ENCODE measurements at places on chromosomes 11 and 22.

DNA sequence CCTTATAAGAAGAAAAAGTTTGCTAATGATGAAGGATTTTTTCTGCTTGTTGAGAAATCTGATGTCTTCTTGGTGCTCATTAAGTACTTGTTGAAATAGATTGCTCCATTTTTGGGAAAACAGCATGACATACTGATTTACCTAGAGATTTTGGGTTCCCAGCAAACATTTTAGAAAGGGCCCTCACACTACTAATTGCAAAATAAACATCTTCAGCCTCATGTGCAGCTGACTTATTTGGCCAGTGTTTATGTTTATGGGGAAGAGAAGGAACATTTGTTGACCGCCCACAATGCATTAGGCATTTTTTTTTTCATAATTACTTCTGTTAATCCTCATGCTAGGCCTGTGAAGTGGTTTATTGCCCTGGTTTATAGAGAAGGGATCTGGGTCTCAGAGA, 40.1 kb downstream of the LDLRAD3 start:
- no peak for DNase-seq

GRCh38 chr11:2379466-2380174, 2.5 kb downstream of the CD81 start:
- DNase-seq, result no peak

DNA sequence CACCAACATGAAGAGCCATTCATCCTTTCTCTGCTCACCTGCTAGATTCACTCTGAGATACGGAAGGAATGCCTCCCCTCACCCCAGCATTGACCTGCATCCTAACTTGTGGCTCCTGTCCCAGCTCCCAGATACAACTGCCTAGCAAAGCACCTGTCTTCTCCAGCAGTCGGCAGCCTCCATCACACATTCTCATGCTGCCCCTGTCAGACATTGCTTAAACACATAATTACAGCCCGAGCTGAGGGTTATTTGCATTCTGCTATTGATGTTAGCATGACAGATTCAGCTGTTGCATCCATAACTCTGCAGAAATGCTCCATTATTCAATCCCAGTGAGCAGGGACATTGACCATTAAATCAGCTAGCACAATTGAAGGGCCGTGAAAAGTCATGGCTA, 184.4 kb upstream of the NARS2 start:
- no peak for DNase-seq

DNA sequence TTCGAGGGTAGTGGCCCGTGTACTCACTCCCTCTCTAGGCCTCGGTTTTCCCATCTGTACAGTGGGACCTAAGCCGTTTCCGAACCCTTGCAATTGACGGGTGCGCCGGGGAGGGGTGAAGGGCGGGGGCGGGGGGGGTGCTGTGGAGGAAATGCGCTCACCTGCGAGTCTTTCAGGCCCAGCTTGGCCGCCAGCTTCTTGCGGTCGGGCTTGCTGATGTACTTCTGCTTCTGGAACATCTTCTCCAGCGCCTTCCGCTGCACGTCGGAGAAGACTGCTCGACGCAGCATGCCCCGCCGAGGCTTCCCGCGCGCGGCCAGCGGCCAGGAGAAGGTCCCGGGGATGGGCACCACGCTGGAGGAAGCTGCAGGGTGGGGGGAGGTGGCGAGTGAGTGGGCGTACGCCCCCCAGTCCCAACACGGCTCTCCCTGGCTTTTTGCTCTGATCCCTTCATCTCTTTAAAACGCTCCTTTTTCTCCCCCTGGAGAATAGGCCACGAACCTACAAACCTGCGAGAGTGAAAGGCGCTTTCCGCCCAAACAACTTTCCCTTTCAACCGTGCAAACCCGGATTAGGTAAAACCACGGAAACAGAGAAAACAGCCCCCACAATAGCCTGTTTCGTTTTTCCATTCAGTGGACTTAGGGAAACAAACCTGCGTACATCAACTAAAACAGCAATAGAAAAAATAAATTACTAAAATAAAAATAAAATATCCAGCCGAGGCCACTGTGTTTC, 3.2 kb downstream of the DBX1 start:
- DNase-seq, result peak; percentile 26

- DNase-seq, result no peak
Observed at GRCh38 chr11:23780231-23780630, 716.6 kb upstream of the LUZP2 start.

- peak; percentile 53 for DNase-seq
Observed at GRCh38 chr11:119666463-119667131, 62.4 kb downstream of the NECTIN1 start.

- DNase-seq, result no peak
Observed at GRCh38 chr11:8934742-8935488, 2.2 kb upstream of the C11orf16 start.

- DNase-seq, result no peak
Observed at GRCh38 chr11:25485315-25485714, 846.6 kb upstream of the ANO3 start.

DNA sequence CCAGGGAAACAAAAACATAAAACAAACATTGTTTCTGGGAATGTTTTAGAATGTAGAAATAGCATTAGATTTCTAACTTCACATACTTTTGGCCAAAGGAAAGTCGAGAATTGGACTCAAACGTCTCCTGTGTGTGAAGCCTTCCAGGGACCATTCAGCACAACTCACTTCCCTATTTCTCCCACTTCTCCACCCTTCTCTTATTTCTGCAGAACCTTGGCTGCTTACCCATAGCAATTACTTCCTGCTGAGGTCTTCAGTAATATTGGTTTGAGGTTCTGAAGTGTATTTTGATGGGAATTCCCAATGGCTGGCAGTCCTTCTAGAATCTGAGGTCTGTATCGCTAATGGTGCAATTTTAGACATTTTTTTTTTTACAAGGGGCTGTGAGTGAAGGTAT, 158.3 kb upstream of the SNX19 start:
- DNase-seq, result no peak

- no peak for DNase-seq
Observed at GRCh38 chr11:113134626-113135025, 173.4 kb downstream of the NCAM1 start.

- no peak for DNase-seq
Observed at GRCh38 chr11:95684701-95685100, 104.9 kb downstream of the FAM76B start.

DNA sequence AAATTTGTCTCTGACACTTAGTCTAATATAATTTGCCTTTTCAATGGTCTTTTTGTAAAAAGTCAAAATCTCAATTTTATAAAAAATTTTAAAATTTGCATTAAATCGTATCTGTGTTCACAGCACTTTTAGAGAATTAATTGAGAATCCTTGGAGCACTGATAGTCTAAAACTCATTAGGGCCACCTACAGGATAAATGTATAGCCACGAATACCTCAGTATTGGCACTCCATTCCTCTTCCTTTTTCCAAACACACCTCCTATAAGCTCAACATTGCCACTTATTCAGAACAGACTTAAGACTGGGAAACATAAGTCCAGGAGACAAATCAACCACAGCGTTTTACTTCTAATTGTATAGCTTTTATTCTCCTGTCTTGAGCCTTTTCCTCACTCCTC, 776.0 kb upstream of the ARHGAP42 start:
- no peak for DNase-seq

DNA sequence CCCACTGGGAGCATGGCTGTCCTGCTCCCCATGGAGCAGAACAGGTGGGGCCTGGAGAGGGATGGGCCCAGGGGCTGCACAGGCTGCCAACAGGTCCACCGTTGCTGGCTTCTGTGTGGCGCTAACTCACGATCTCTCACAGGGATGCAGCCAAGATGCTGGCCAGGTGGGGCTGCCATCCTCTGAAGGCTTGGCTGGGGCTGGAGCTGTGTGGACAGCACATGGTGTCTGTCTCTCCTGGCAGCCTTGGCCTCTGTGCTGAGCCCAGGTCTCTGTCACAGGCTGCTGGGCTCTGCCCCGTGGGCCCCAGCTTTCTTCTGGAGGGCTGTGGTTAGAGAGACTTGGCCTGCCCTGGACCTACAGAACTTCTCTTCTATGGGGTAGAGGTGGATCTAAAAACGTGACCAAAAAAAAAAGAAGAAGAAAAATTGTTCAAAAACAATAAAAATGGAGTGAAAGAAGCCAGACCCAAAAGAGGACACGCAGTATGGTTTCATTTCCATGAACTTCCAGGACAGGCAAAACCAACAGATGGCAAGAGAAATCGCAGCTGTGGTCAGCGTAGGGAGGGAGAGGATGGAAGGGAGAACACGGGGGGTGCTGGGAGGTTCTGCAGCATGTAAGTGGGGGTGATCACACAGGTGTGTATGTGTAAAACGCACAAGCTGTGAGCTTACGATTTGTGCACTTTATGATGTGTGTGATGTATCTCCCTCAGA, 12.2 kb downstream of the PARVG start:
- DNase-seq, result no peak

DNA sequence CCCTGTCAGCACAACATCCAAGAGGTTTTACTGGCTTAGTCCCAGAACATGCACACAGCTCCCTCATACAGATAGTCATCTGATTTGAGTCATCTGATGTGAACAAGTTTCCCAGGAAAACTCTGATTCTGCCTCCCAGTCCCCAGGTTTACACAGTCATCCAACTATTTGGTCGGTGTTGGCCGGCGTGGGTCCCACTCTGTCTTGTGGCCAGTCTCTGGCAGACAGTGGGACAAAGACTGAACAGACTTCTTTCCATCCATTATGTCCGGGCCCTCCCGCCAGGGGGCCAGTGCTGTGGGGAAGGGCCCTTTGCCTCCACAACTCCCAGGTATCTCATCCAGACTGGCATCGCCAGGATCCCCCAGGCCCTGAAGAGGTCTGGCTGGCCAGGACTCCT, 60.0 kb downstream of the BTG4 start:
- DNase-seq, result no peak

GRCh38 chr11:35313760-35314153, 105.6 kb downstream of the SLC1A2 start:
- no peak for DNase-seq

DNA sequence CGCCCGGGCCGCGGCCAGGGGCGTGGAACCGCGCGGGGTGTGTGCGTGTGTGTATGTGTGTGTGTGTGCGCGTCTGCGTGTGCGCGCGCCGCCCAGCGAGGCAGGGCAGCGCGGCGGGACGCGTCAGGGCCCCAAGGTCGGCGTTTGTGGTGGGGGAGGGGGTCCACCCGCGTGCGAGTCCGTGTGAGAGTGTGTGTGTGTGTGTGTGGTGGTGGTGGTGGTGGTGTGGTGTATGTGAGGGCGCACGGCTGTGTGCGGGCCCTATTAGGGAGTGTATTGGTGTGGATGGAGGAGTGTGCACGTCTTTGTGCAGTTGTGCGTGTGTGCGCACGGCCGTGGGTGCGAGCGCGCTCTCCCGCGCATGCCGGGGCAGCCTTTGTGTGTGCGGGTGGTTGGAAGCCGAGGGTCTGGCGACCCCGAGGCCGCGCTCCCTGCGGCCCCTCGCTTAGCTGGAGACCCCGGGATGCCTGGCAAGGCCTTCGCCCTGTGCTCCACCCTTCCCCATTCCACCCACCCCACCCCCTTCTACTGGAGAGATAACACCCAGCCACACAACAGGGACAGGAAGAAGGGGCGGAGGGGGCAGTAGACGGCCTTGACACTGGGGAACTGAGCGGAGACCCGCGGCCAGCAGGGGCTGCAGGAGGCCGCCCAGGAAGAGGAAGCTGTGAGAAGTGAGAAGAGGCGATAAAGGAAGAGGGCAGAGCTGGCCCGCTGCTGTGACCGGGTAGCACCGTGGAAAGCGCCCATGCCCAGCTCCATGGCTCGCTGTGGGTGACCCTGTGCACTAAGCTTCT, 528 bp upstream of the ARRB1 start:
- peak; percentile 67 for DNase-seq

- DNase-seq, result no peak
Observed at GRCh38 chr22:37196539-37197450, 8.7 kb upstream of the C1QTNF6 start.

DNA sequence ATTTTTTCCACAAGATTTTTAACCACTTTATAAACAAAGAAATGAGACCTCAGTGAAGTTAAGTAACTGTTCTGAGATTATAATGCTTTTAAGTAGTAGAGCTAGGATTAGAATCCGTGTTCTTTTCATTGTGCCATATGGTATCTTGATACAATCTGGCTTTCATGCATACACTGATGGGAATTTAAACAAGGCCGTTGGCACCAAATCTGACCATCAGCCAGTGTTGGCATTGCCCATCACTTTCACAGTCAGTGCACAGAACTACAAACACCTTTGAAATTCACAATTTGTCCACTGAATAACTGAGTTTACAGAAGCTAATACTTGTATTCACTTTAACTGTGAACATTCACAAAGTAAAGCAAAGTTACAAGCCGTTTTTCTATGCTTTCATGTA, 1228.0 kb downstream of the TBC1D22A start:
- no peak for DNase-seq

DNA sequence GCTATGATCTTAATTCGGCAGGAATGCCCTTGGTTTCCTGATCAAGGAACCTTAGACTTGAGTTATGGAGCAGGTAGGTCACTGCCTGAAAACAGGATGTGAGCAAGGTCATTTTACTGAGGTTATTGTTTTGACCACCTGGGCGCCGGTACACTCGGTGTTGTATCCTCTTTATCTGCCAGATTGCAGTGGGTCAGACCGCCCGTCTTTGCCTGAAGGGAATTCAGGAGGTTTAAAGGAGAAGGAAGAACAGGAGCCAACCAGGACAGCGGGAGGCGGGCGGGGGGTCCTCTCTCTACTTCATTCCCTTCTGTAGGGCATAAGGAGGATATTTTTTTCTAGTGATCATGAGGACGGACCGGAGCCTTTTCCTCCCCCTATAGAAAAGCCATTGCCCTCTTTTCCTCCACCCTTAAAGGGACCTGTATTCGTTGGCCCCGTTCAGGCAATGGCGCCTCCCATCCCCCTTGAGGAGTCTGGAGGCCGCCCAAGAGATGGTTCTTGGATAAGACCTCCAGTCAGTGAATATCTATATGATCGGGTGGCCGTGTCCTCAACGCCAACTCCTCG, 649 bp downstream of the MS4A15 start:
- DNase-seq, result no peak

DNA sequence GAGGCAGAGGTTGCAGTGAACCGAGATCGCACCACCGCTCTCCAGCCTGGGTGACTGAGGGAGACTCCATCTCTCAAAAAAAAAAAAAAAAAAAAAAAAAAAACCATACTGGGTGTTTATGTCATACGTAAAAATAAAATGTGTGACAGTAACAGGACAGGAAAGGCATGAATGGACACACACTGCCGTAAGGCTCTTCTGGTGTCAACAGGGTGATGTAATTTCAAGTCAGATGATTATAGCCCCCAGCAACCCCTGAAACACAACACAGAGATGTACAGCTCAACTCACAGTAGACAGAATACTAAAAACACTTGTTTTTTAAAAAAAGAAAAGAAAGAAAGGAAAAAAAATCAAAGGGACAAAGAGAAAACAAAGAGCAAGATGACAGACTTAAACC, 22.2 kb downstream of the SBF1 start:
- DNase-seq, result no peak

- no peak for DNase-seq
Observed at GRCh38 chr11:72436661-72437060, 2.3 kb upstream of the CLPB start.

GRCh38 chr11:113885897-113886296, 10.5 kb upstream of the USP28 start:
- DNase-seq, result no peak
